ENCODE measurements at places on chromosomes 1 and 21.

DNA sequence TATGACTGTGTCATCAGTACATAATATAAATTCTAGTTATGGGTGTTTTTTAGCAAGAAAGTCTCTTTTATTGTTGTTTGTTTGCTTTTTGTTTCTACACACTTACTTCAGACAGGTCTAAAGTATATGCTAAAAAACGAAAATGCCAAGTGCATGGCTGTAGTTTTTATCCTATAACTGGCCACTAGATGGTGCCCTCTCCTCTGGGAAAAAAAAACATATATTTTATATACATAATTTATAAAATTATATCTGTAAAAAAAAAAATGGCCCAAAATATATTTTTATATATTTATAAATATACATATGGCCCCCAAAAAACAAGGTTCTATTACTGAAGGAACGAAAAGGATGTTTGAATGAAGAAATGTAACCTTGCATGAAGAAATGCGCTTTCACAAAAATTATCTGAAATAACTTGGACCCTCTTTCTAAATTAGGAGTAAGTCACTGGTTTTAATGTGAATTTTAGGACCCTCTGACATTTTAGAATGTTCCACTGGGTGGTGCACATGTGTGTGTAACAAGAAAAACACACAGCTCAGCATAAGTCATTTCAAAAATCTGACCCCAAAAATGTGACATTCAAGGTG, 93.5 kb downstream of the TTLL7 start:
- DNase-seq, result no peak

DNA sequence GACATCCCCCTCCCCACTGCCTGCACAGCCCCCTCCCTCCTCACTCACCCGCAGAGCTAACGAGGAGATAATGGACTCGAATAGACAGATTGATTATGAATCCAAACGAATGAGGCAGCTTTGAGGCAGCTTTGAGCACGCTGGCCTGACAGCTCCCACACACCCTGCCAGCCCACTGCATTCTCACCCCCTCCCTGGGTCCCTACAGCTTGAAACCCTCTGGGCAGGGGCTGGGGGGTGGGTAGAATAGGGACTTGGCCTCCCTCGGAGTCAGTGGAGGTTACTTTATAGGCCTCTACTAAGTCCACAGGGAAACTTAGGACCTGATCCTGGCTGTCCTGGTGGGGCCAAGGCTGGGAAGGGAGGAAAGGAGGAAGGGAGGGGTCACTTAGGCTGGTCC, 1.9 kb downstream of the NTRK1 start:
- no peak for DNase-seq

GRCh38 chr1:160658162-160658813, 11.4 kb upstream of the SLAMF1 start:
- DNase-seq, result no peak

DNA sequence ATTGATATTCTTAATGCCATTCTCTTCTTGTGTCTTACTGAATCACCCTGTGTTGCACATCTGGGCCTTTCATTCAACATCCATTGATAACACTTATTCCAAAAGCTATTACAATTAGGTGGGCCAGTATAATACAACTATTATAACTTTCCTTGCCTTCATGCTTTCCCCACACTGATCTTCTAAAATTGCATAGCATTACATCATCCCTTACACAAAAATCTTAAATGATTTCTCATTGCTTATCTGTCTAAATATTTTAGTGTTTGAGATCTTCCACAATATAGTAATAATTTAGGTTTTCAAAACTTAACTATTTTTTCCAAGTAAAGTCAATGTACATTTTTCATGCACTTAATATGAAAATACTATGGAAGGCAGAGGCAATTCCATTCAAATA, 1634.1 kb downstream of the PLA2G4A start:
- no peak for DNase-seq

- DNase-seq, result no peak
Observed at GRCh38 chr1:2180297-2181245, 14.0 kb downstream of the FAAP20 start.

DNA sequence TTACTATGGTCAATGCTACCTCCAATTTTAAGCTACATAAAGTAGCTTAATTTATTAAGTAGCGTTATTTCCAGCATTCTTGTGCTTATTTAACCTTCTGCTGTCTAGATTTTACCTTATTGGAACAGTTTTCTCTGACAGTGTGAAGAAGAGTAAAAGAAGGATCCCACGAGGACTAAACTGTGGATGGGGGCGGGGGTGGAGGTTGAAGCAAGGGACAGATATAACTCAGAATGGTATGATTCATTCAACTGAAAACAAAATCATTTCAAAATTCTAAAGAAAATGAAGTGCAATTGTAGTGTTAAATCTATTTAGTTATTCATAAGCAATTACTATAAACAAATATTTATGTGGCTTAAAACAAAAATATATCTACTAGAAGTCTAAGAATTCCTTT, 11.5 kb upstream of the VAV3 start:
- DNase-seq, result no peak

DNA sequence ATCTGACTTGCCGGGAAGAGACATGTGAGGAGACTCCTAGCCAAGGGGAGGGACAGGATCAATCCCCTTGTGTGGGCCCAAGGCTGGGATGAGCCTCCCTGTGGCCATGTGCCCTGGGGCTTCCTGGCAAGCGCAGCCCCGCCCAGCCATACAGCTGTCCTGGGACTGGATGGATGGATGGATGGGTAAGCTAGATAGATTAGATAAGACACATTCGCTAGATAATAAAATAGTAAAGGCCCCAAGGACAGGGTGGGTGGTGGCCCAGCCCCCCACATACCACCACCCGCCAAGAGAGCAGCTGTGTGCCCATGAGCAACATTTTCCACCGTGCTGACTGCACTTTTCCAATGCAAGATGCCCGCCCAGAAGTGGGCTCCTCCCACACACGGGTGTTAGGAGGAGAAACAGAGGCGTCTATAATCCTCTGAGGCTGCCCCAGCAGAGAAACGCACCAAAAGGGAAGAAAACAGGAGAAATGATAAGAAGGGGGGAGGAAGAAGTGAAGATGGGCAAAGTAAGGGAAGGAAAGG, 25.1 kb downstream of the ZBTB17 start:
- peak; percentile 55 for DNase-seq

DNA sequence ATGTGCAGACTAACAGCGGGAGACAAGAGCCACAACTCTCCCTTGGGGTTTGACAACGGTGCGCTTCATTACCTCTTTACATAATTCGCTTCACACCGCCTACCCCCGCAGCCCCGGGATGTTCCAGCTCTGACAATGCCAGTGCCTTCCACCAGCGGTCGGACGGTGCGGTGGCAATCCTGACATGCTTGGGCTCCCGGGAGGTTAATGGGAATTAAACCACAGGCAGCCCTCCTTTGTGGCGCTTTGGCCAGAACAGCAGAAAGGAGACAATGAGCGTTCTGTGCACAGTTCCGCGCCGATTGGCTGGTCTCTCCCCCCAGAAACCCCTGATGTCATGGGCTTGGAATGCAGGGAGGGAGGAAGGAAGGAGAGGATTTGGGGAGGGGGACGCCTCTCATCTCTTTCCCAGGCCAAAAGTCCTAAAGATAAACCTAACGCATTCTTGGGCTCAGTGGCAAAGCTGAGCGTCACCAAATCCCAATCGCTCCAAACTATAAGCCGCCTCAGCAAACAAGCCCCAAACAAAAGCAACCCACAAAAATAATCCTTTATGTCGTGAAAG, 1.3 kb downstream of the CNN3 start:
- DNase-seq, result peak; percentile 18

DNA sequence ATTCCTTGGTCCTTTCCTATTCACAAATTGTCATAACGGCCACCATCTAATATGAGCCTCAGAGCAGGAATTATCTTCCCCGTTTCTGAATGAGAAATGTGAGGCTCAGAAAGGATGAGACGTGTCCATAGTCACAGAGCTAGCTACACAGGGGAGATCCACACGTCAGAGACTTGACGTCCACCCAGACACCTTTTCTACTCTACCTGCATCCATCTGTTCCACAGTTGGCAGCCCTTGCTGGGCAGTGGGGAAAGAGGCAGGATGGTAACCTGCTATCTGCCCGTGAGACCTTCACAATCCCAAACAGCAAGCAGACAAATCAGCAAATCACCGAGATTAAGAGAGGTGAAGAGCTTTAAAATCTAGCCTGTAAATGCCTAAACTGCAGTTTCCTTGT, 8.4 kb downstream of the RIMS3 start:
- no peak for DNase-seq

GRCh38 chr1:167711797-167712196, 10.0 kb upstream of the MPZL1 start:
- no peak for DNase-seq

DNA sequence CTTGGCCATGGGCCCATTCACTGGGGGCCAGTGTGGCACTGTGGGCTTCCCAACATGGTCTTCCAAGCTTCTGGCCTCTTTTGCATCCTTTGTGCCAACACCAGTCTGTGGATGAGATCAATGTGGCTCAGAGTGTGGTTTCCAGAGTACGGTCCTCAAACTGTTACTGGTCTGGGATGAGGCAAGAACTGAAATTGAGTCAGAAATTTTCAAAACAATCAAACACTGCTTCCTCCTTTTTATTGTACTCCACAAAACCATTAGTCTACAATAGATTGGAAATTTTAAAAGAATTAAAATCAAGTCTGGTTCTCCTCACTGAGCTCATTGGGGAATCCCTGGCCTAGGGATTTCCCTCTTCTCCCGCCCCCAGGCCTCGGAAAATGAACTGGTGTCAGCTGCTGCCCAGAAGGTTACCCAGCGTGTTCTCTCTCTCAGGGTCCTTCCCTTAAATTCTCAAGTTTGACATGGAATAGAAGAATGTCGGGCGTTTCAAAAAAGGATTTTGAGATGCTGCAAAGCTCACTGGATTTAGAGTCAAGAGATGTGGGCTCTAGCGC, 222.0 kb downstream of the SDCCAG8 start:
- DNase-seq, result no peak

GRCh38 chr1:236608930-236609726, 4.8 kb upstream of the HEATR1 start:
- DNase-seq, result no peak

DNA sequence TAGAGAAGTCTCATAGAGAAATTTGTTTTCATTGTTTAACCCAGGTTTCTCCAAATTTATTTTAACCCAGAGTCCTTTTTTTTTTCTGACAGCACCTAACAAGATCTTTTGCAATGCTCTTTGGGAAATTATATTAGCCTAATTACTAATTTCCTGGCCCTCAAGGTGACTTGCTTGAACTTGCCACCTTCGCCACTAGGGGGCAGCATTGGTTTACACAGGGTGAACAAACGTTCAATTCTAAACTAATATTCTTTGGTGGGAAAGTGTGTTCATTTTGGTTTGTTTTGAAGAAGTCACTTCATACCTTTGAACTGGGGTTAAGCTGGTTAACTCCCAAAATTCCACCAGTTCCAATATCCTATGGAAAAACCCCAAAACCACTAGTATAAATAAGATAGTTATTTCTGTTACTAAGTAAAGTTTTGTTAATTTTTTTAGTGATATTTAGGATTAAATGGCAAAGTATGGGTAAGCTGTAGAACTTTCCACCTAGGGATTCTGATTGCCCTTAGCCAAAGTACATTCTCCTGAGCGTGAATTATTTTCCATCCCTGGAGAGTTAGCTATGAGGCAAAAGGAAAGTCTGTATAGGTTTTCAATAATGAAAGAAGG, 13.0 kb downstream of the CCDC190 start:
- peak; percentile 61 for DNase-seq

GRCh38 chr1:187680823-187681222, 852.1 kb downstream of the PLA2G4A start:
- no peak for DNase-seq

DNA sequence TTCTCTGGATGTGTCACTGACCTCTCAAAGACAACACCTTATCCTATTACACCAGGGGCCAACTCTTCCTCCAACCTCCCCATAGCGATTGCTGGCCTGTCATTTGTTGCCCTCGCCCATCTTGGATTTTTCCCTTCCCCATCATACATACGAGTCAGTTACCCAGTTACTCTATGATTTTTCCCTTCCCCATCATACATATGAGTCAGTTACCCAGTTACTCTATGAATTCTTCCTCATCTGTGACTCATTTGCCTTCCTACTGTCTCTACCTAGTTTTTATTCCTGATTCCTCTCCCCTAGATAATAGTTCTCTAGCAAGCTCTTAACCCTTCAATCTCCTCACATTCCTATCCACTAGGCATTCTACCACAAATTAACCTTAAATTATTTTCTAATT, 178.8 kb downstream of the NR5A2 start:
- no peak for DNase-seq

DNA sequence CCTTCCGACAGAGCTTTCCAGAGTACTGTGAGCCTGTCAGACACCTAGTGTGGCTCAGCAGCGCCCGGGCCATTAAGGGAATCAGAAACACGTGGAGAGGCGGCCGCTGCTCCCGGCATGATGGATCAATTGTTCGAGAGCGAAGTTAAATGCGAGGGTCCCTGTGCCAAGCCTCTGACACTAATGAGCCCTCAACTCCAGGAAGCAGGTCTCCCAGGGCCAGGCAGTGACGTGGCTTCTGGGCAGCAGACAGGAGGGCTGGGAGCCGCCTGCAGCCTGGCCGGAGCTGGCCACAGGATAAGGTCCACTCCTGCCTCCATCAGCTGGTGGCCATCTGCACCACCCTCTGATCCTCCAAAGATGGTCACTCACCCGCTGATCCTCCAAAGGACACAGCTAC, 67.5 kb upstream of the CLDN14 start:
- DNase-seq, result no peak

DNA sequence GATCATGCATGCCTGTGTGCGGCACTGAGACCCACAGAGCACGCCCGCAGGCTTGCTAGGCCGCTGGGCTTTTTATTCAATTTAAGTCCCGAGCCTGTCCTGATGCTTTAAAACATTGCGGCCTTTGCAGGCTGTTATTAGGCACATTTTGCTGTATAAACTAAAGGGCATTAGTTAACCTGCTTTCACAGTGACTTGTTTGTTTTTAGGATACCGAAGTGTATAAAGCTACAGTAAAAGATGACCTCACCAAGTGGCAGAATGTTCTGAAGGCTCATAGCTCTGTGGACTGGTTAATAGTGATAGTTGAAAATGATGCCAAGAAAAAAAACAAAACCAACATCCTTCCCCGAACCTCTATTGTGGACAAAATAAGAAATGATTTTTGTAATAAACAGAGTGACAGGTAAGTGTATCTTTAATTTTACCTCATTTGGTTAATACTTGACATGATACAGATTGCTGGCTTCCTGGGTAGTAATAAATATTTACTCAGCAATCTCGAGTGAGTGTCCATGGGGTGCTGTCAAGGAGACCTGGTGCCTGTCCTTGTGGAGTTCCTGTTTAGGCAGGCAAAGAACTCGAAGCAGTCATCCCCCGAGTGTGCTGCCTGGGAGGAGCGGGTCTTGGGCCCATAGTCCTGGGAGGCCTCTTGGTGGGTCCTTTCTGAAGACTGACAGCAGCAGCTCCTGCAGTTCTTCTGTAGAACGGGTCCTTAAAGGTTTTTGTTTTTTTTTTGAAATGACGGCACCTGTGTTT, 40.1 kb downstream of the TRAPPC10 start:
- no peak for DNase-seq

- DNase-seq, result no peak
Observed at GRCh38 chr1:67427947-67428346, 2.3 kb downstream of the SERBP1 start.

- peak; percentile 75 for DNase-seq
Observed at GRCh38 chr1:160083968-160084770, 2.8 kb downstream of the KCNJ9 start.
